Cerebellar nuclear complex (tissue), 1 donor: ENCODE measurements at places on chromosomes 13 and 19.

DNA sequence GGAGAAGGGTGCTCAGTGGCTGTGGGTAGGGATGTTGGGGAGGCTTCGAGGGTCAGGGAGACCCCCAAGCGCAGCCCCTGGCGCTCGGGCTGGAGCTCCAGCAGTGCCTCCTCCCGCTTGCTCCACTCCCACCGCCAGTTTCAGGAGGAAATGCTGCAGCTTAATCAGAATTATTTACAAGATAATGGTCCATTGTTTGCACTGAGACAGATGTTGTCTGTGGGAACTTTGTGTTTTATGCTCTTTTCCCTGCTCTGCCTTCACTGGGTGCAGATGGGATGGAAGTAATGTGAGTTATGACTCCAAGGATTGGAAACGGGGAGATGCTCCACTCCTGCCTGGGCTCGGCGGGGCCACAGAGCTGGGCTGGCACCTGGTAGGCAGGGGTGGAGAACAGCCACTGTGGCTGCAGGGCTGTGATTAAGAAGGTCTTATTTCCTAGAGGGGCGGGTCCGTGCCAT, 192.4 kb downstream of the ZNF536 start:
- no peak for DNase-seq

- DNase-seq, result no peak
Observed at GRCh38 chr19:6402837-6403608, 10.1 kb upstream of the GTF2F1 start.

DNA sequence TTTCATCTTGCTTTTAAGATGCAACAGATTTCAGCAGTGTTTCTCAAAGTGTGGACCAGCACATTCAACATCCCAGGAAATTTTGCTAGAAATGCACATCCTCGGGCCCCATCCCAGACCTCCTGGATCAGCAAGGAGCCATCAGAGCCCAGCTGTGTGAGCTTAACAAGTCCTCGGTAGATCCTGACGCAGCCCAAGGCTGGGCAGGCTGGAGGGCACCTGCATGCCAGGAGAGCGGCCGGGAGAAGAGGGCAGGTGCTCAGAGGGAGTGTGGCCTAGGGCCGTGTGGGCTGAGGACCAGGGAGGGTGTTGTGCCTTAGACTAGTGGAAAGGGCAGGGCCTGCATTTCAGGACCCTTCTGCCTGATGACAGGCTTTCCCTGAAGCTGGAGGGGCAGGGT, 2.2 kb upstream of the MCF2L start:
- no peak for DNase-seq

GRCh38 chr19:29671393-29672160, 6.3 kb downstream of the PLEKHF1 start:
- DNase-seq, result no peak
